ENCODE measurements at places on chromosomes 3 and 15. TPM values are rescaled to one million over a fixed set of nuclear protein-coding genes. Genes with fewer than 3 reads are reported as not detected.

DNA sequence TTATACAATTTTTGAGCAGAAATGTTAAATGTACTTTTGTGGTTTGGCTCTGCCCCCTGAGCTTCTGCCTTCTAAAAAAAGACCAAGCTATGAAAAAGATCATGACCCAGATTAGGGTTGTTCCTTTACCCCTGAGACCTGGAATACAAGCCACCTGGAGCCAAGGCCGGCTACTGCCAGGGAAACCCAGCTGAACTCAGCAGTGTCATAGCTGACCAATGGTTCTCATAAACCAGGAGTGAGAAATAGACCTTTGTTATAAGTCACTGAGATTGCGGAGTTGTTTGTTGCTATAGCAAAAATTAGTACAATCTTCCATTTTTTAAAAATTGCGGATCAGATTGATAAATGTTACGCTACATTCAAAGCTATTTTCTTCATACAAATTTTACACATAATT is 1261.7 kb downstream of the ROBO1 start:
- no peak for DNase-seq

SLC22A13 gene
- 0.22 TPM for polyA plus RNA-seq

DNA sequence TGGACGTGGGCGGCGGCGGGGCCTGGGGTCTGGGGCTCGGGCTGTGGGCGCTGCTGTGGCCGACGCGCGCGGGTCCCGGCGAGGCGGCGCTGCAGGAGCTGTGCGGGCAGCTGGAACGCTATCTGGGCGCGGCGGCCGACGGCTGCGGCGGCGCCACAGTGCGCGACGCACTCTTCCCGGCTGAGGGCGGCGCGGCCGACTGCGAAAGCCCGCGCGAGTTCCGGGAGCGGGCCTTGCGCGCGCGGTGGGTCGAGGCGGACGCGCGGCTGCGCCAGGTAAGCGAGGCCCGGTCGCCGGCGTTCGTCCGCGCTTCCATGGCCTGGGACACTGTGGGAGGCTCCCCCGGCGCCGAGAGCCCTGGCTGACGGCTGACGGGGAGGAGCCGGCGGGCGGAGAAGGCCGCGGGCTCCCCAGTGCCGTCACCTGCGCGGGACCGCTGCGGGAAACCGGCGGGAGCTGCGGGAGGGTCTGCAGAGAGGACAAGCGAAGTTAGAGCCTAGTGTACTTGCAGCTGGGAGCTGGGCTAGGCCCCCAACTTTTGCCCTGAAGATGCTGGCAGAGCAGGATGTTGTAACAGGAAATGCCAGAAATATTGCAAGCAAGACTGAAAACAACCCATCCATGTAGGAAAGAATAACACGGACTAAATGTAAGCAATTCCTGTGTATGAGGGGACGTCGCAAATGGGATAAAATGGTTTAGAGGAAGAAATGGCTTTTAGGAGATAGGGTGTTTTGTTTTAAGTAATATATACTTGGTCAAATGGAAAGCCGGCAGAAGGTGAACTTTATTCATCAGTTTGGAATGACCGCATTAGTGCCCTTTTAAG is 847 bp downstream of the WHAMM start:
- peak; percentile 22 for DNase-seq

- DNase-seq: no peak
These were observed 1.5 kb upstream of the SLC35G2 start for GRCh38 chr3:136817448-136817847.

DNA sequence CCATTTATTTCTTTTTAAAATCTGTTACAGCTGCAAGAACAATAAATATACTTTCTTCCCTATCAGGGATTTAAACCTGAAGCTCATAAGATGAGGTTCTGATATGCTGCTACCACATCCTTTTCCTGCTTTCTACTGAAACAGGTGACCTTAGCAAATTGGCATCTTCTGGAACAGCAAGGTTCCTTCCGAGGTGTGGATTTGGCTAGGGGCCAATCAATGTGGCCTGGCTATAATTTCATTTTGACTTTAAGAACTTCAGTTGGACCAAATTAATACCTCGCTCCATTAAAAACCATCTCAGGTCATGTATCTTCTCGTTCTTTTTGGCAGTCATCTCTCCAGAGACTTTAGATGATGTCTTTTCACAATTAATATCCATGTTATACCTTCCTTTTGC is 53.4 kb upstream of the C3orf80 start:
- no peak for DNase-seq

- no peak for DNase-seq
These were observed 117.4 kb downstream of the LIPC start for GRCh38 chr15:58549013-58549784.

SCG5 gene
- not detected for polyA plus RNA-seq

PLA2G4B gene
- polyA plus RNA-seq: 1.6 TPM

DNA sequence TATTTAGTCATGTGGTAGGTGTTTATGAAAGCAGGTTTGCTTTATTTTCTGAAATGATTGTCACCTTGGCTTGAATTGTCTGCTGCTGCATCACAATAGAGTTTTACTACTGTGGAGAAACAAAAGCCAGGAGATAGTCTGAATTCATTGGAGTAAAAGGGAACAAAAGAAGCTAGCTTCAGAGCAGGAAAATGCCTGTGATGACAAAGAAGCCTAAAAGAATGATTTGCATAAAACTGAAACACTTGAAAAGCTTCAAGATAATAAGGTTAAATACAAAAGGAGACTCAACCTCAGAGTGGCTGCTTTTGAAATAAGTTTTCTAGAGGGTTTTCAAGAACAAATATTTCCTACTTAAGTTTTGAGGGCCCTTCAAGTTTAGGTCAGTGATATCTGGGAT is 138.3 kb downstream of the PTPRG start:
- no peak for DNase-seq

GRCh38 chr3:128399221-128399915 is 67.3 kb downstream of the DNAJB8 start:
- DNase-seq: no peak
